Suppressor macrophage treated with lipopolysaccharide for 1 hour (primary cell): ENCODE measurements at places on chromosomes 2 and 18.

DNA sequence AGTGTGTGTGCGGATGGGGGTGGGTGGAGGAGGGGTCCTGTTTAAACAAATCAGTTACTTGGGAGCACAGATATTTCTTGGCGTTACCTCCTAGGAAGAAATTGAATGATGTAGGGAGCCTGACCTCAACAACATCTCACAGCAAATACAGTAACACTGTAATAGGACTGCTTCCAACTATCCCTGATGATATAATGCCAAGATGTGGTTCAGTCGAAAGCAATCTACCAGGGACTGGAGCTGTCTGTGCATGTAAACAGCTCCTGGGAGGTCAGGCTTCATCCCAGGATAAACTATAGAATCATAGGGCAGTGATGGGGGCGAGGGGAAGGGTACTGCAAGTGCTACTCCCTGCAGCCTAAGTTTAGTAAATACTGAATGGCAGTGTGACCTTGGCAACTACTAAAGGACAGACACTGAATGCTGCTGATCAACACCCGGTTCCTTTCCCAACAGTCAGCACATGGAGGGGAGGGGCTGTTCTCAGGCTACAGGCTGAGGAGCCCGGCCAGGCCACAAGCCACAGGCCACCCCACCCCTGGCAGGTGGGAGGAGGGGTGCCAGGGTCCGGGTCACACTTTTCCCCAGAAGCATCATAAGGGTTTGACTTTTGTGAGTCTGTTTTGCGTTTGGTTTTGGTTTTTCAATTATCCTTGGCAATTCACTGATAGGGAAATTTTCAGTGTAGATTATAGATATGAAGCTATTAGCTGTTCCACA lies 85.3 kb upstream of the ZNF397 start:
- DNase-seq = no peak

DNA sequence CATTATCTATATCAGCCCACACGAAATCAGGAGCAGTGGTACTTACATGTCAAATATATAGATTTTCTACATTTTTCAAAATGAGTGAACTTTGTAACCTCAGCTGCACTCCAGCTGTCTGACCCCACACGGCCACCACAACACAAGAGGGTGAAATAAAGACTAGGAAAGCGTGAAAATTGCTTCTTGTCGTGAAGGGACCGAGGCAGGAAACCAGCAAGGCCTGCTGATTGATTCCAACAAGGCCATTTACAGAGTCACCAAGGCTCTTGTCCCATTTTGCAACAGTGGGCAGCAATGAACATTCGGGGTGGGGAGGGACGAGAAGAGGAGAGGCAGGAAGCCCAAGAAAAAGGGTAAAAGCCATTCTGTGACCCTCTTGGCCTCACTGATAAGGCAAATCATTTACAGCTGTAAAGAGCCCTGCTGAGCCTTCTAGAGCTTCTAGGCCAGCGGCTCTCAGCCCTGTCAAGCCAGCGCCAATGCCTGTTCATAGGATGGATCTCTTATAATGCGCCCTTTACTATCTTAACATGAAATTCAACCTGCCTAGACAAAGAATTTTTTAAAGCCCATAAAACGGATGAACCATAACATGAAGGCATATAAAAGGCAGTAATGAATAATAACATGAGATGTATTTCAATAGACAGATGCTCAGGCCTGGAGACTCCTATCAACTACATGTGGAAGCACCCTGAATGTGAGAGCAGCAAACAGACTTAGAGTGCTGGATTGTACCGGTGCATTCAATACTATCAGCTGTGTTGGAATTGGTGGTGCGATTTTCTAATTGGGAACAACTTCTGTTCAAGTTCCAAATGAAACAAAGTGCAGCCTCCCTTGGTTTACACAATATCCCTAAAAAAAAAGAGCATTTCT lies 269.0 kb downstream of the CDCA7 start:
- DNase-seq = no peak

GRCh38 chr2:197135806-197136205 lies 174.8 kb downstream of the ANKRD44 start:
- DNase-seq = no peak

- no peak for DNase-seq
Measured at GRCh38 chr2:159617646-159618045, 1.3 kb upstream of the BAZ2B start.

DNA sequence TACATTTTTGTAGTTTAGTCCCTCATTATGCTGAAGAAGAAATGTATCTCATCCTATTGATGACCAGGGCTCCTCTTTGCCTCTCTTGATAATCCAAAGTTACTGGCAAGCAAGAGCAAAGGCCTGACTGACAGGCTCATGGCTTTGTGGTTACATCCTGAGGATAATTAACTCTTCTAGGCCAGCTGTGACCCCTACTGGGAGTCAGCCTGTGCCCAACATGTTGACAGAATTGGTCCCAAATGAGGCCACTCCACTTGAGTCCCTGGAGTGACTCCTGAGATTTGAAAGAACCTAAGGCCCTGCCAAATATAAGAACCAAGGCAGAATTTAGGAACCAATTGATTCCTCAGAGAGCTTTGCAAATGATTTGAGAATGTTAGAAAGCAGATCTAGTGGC lies 973.8 kb upstream of the CELF4 start:
- no peak for DNase-seq

GRCh38 chr2:27128668-27129571 lies 5.3 kb downstream of the ABHD1 start:
- no peak for DNase-seq

- DNase-seq = no peak
Measured at GRCh38 chr2:22329211-22330154, 1055.5 kb upstream of the KLHL29 start.

DNA sequence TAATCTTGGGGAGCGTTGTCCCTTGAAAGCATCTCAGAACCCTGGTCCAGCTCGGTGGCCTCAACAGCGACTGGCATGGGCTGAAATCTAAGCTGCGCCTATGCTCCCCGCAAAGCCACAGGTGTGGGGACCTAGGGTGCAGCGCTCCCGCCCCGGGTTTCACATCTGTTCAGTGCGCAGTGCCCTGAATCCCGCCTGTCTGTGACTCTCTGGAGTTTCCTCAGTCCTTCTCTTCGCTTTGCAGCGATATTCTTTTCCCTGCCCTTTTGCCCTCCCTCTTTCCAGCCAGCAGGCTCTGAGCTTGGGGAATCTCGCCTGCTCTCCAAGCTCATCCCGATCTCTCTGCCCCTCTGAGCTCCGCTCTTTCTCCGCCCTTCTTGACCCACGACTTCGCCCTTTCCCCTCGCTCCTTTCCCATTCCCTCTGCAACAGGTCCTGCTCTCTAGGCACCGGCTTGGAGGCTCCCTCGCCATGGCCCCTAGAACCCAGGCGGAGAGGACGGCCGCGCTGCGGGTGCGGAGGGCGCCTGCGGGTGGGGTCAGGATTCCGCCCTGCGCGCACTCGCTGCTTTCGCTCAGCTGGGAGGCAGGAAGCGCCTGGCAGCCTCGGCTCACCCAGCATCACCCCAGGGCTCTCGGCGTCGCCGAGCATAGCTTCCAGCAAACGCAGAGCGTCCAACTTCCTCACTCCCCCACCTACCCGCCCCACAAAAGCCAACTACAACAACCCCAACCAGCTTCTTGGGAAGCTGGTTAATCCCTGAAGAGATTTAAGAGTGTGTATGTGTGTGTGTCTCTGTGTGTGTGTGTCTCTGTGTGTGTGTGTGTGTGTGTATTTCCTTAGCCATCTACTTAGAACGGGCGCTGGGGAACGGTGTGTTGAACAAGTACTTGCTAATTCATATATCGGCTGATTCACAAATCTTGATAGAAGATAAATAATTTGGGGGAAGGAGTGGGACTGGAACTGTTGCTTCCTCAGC lies 1.1 kb downstream of the GRP start:
- no peak for DNase-seq

DNA sequence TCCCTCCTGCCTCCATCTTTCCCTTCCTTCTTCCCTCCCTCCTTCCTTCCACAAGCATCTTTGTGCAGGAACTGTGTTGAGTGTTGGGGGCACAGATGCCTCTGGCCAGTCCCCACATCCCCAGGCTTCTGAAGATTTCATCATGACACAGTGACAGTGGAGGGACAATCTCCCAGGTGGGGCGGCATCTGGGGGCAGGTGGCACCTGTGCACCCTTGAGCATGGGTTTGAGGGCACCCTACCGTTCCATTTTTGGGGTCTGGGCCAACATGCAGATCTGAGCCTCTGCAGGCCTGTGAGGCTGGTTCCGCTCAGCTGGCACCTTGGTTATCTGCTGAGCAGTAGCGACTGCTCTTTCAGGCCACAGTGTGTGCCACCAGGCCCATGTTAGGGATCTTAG lies 57.6 kb downstream of the LONRF2 start:
- no peak for DNase-seq

- DNase-seq = no peak
Measured at GRCh38 chr2:102261467-102262135, 49.8 kb upstream of the IL1RL1 start.
